ENCODE measurements at places on chromosomes 2 and 18.

DNA sequence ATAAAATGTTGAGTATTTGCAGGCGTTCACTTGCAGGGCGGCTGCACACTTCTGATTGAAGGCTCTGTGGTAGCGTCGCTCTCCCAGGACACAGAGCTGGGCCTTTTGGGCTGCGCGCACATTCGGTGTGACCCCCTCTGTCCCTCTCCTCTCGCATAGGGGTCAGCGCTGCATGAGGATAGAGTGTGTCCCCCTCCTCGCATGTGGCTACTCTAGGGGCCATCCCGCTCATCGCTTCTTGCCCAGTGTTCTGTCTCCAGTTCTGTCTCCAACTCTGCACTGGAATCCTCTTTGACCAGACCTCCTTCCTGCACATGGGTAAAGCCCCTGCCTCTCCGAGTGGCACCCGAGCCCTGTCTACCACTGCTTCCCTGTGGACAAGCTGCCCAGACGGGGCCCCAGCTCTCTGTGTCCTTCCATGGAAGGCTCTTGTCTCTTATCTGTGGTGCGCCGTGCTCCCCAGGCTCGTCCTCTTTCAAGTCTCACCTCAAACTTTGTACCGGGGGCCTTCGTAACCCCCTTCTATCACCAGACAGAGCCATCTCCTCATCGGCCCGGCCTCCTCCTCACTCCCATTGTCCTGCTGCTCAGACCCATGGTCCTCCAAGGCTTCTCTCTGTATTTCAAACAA, 278.0 kb upstream of the HDAC4 start:
- no peak for DNase-seq

- no peak for DNase-seq
Measured at GRCh38 chr2:147639891-147640290, 204.9 kb upstream of the ACVR2A start.

DNA sequence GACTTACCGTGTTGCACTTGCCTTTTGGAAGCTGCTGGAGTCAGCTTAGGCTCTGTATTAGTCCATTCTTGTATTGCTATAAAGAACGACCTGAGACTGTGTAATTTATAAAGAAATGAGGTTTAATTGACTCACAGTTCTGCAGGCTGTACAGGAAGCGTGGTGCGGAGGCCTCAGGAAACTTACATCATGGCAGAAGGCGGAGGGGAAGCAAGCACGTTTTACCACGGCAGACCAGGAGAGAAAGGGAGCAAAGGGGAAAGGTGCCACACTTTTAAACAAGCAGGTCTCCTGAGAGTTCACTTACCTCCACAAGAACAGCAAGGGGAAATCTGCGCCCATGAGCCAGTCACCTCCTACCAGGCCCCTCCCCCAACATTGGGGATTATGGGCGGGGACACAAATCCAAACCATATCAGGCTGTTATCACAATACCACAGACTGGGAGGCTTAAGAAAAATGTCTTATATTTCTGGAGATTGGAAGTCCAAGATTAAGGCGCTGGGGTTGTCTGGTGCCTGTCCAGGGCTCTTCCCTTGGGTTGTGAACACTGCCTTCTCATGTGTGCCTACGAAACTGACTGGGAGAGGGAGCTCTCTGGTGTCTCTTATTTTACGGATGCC, 3.6 kb upstream of the D2HGDH start:
- DNase-seq: no peak

DNA sequence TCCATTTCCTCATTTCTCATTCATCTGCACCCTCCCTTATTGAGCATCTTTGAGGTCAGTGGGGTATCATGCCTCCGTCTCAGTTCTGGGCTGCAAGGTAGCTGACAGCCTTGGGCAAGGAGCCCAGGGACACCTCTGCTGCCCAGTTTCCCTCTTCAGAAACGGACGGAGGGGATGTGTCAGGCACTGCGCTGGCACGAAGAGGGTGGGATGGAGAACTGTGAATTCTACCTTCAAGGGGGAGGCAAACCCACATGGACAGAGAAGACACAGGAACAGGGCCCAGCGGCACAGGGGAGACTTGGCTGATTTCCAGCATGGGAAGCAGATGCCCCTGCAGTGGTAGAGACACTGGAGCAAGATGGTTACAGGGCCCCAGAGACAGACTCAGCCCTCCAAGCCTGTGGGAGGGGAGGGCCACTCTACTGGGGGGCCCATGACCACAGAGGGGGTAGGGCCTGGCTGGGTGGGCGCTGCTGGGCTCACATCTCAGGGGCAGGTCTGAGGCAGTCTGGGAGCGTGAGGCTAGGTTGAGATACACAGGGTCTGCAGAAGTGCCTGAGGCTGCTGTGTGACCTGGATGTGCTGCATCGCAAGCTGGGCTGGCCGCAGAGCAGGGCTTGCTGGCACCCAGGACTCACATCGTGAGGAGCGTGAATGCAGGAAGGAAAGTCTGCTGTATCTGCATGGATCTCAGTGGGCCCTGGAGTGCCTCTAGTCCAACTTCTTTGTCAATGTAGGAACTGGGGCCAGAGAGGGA, 92.3 kb downstream of the HS1BP3 start:
- DNase-seq: no peak

GRCh38 chr2:223890721-223891120, 53.3 kb upstream of the AP1S3 start:
- no peak for DNase-seq

- DNase-seq: no peak
Measured at GRCh38 chr2:120764991-120765677, 29.5 kb downstream of the GLI2 start.

Data from NCI-H446 (cell line).